ENCODE measurements at places on chromosomes 13 and 19.

GRCh38 chr13:48500652-48501197, 32.2 kb downstream of the RCBTB2 start:
- DNase-seq = no peak

DNA sequence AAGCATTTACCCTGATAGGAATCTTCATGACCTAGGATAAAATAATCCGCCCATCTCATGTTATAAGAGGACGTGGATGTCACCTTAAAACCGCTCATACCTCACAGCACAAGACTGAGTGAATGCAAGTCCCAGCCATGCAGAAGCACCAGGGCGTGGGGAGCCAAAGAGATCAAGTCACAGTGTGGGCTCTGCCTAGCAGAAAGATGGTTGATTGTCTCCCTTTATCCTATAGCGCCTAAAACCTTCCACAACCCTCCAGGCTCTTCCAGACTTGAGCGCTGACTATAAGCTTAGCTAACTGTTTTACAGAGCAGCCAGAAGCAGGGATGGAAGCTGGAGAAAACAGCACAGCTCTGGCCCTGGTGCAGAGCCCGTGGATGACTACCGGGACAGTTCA, 6.8 kb upstream of the ANKRD10 start:
- DNase-seq = no peak

DNA sequence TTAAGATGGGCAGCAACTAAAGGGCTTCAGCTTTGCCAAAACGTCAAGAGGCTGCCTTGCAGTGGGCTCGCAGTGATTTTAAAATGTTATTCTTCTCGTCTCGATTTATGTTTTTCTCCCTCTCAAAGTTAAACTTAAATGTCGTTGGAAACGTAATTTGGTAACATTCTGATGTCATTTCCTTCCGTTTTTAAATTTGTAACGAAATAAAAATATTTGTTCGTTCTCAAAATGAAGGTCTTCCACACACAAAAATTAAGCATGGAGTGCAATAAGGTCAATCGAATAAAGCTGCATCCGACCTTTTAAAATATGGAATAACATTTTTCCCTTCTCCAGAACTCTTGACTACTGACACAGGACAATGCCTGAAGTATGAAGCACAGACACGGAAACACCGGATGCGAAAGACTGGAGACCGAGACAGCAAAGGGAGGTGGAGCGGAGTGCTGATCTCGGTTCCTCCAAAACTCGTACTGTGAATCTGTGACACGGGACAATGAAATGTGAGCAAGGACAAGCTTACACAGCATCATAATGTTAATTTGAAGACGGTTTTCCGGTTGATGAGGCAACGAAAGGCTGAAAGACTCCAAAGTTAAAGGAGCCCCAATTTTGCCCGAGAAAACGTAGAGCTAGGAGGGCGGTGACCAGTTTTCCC, 850 bp downstream of the MTMR6 start:
- DNase-seq = peak; percentile 19

DNA sequence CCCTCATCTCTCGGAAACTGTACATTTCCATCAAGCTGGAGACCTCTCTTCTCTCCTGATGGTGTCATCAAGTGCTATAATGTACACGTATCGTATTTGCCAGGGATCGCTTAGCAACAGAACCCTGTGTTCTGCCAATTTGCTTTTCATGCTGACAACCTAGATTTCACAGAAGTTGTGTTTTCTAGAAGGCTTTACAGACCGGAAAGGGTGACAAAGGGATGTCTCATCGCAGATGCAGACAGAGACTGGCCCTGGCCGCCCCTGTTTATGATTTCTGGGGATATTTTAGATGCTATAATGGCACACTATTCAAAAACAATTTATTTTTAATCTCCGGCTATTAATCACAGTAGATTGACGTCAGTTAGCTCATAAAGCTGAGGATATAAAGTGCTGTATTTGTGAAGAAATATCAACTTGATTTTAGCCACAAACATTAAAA, 291.4 kb downstream of the IRS2 start:
- DNase-seq = no peak

GRCh38 chr19:6417713-6418561, 6.7 kb downstream of the KHSRP start:
- no peak for DNase-seq

DNA sequence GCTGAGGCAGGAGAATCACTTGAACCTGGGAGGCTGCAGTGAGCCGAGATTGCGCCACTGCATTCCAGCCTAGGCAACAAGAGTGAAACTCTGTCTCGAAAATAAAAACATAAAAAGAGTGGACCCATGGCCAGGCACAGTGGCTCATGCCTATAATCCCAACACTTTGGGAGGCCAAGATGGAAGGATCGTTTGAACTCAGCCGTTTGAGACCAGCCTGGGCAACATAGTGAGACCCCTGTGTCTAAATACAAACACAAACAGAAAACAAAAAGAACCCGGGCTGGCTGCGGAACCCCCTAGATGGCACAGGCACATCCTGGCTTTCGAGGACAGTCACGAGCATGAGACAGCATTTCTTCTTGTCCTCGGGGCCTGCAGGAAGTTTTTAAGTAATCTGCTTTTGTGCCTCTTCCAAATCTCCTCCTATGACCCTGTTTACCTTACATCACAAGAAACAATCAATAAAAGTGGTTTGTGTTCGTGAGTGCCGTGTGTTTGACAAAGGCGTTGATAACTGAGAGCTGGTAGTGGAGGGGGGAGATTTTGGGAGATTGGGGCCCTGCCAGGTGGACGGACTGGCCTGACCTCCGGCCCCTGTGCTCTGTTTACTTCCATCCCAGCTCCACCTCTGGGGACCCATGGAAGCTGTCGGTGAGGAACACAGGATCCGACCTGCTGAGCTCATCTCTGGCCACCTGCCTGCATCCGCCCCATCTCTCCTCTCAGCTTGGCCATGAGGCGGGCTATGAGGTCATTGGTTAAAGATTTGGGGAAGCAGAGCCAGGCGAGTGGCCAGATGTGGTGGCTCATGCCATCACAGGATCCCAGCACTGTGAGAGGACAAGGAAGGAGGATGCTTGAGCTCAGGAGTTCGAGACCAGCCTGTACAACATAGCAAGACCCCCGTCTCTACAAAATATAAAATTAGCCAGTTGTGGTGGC, 5.9 kb upstream of the GDF15 start:
- DNase-seq = no peak

All from stimulated activated CD4-positive, alpha-beta T cell treated with anti-CD3 and anti-CD28 coated beads, Interleukin-4, amount 100 ng/mL, for 4 hours (primary cell).